ENCODE measurements at places on chromosomes 1 and 21.

GRCh38 chr1:206506405-206507283, 687 bp upstream of the RASSF5 start:
- no peak for DNase-seq

- no peak for DNase-seq
These were observed 267.9 kb downstream of the PLA2G4A start for GRCh38 chr1:187096689-187097088.

- DNase-seq = no peak
These were observed 38.2 kb downstream of the RABGAP1L start for GRCh38 chr1:174197547-174197946.

DNA sequence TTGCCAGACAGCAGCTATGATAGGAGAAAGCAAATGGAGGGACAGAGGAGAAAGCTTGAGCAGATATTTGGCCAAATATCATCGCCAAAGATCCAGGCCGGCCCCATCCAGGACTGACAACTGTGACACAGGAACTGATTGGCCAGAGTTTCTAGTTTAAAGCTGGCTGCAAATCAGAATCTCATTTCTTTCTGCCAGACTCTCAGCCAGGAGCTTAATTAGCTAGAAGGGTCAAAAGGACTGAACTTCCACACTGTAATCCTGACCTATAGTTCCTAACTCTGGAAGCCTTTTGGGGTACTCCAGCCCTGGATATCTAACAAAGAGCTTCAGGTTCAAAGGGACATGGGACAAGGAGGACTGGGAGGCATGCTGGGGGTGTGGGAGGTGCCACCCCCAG, 106.7 kb upstream of the GNG12 start:
- no peak for DNase-seq

GRCh38 chr1:50471967-50472366, 48.7 kb upstream of the DMRTA2 start:
- DNase-seq = no peak

GRCh38 chr1:245332513-245332912, 177.7 kb downstream of the KIF26B start:
- no peak for DNase-seq

DNA sequence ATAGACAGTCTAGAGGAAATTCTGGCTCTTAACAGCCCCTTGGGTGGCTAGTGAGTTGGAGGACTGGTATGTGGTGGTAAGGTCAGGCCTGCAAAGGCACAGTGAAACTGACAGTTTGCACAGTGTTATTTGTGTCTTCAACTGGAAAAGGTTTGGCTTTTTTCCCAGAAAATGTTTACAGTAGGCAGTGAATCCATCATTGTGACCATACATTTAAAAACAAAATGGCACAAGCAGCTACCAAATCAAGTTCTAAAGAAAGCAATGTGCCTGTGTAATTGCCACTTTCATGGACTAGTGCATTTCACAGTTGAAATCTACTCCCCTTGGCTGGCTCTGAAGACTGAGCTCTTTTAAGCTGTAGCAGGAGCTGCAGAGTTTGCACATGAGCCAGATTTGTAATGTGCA, 24.8 kb downstream of the ATPAF1 start:
- DNase-seq = no peak

DNA sequence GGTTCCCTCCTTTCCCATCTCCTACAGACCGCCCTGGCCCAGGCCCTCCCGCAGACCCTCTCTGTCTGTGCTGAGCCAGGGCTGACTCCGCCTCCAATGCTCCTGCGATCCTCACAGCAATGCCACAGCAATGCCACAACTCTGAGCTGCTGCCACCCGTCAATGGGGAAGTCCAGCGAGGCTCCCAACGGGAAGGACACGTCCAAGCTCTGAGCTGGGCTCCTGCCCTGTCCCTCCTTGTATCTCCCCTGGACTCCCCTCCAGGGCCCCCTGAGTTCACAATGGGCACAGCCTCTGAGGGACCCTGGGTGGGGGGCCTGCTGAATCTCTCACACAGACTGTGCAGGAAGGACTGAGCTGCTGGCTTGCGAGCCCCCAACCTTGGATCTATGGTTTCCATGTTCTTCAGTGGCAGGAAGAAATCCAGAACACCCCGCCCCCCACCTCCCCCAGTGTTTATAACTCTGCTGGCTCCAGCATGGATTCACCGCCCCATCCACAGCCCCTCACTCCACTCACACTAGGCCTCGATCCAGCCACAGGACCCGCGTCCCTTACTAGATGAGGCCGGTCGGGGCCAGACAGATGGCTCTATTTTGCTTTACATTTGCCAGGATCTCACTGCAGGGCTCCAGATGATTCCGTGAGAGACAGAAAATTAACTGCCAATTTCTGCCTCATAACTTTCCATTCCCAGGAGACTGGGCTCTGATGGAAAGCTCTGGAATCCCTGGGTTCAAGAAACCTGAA, 338.0 kb downstream of the MATN1 start:
- no peak for DNase-seq

DNA sequence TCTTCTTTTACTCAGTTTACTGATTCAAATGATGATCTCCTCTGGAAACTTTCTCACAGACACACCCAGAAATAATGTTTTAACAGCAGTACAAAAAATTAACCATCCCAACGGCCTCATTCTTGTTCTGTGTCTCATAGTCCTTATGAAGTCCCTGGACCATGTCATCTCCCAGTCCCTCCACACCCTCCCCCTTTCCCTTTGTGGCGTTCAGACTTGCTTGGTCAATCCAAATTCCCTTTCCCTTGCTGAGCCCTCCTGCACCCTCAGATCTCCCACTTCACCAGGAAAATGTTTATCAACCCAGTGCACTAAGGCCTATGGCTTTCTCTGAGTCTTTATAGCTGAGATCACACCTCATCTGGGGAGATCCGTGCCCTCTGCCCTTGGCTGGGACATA, 85.9 kb downstream of the CENPF start:
- DNase-seq = no peak

Measured in CD4-positive, alpha-beta T cell treated with Interleukin-2 at 100 ng/mL for 4 hours (primary cell).